ENCODE measurements at places on chromosomes 13 and 19.

GRCh38 chr13:113041293-113041690, 64.3 kb upstream of the F7 start:
- DNase-seq: no peak

DNA sequence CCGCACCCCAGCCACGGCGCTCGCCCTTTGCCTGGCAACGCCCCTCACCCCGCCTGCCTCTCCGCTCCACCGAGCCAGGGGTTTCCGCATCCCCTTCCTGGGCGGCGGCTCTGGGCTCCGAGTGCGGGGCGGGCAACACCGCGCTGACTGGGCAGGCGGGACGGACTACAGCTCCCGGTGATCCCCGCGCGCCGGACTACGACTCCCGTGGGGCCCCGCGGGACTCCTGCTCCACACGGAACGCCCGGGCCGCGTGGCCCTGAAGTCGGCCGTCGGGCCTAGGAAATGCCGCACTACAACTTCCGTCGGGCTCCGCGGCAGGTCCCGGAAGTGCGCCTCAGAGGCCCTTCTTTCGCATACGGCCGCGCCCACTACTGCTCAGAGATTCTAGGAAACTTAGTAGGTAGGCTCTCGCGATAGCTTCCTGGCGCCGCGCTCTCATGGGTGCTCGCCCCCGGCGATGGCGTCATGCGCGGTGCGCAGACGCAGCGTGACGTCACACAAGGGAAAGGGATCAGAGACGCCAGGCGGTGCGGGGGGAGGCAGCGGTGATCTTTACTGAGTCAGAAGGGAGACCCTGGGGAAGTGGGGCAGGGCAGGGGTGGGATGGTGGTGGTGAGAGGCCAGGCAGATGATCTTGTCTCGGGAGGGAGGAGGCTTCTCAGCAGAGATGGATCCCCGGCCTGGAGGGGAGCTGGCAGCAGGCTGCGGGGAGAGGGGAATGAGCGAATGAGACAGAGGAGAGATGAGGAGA, at the start of gene JOSD2:
TSS of gene JOSD2 (minus strand) at position 123 of the 754 bp plus-strand sequence. CDS start 760 bp downstream, outside the sequence.
- peak; percentile 98 for DNase-seq

GRCh38 chr13:20873348-20873747, 29.2 kb downstream of the XPO4 start:
- no peak for DNase-seq

DNA sequence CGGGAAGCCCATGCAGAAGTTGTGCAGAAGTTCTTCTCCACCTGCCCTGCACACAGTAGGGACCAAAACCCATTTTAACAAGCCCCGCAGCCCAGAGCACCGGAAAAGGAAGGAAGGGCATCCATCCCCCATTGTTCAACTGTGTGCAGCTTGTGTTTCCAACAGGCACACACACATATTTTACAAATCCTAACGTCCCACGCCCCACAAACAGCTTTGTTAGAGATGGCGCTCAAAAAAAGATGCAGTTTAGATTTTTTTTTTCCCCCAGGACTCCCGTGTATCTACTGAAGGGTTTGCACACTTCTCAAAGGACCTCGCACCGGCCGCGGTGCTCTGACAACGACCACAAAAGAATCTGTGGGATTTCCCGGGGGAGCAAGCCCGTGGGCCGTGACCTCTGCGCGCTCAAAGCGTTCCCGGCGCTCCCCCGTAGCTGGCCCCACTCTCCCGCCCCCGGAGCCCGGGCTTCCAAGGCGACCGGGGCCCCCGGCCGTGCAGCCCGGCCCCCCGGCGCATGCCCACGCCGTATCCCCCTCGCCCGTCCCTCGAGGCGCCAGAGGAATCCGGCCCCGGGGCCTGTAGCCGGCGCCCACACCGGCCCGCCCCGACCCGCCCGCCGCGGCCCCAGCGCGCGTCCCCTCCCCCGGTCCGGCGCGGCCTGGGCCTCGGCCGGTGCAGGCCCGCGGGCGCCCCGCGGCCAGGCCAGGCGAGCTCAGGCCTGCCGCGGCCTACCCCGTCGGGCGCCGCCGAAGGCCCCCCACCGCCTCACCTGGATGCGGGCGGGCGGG, 523 bp downstream of the ELAVL1 start:
- peak; percentile 31 for DNase-seq

DNA sequence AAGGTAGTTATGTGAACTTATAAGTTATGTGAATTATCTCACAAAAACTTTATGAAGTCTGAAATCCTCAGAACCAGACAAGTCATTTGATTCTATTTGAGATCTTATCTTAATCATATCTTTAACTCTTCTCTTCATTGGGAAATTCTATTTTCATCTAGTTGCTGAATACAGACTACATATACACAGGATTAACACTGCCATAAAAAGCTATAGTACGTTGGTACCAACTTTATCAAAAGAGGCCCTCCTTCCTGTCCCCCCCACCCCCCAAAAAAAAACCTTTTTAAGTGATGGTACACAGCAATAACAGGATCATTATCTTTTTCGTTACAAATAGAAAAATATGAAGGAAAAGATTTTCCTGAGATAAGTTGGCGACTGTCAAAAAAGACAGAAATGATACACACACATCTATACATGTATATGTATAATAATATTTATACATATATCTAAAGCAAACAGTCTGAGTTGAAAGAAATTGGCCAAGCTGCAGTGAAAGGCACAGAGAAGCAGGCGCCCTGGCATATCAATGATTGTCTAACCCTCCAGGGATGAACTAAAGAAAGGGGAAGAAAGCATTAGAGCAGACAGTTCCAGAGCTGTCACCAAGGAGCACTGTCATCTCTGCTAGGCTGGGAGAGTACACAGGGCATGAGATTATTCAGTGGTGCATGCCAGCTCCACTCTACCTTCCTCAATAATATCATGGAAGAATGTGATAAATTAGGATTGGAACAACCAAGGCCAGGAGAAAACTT, 116.7 kb downstream of the KLF12 start:
- no peak for DNase-seq

DNA sequence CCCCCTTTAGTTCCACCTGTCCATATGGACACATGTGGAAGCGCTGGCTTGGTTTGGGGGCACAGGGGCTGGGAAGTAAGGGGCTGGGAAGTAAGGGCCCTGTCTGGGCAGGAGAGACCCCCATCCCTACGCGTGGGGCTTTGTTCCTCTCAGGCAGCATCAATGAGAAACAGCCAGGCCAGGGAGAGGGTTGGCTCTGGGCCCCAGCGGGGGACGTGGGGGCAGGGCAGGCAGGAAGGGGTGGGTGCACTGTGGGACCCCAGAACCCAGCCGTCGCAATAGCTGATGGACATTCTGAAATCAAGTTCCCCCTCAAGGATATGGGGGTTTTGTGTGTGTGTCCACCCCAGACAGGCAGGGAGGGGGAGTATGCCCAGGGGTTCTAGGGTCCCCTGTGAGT, 1.2 kb downstream of the NCAN start:
- DNase-seq: no peak

DNA sequence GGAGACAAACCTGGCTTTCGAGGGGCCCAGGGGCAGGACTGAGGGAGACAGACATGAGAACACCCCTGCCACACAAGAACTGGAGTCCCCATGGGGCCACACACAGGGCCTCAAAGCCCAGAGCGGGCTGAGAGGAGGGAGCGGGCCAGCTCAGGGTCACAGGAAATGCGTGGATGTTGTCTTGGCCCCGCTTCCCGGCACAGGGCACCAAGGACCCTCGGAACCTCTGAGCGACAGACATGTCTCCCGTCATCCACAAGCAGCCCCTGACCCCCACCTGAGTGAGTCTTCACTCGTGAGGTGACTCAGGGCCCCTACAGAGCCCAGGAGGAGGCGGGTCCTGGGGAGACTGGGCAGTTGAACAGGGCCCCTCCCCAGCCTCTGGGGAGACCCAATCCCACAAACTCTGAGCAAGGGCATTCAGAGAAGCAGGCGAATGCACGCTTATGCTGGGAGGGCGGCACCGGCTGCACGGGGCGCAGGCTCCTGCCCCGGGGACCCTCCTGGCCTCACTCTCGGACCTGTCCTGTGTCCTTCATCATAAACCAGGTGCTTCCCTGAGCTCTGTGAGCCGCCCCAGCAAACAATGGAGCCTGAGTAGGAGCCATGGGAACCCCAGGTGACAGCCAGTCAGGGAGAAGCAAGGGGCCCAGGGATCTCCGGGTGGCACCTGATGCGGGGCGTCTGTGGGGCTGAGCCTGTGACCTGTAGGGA, 20.1 kb downstream of the SGTA start:
- DNase-seq: no peak

GRCh38 chr13:94028234-94028633, 451.2 kb downstream of the DCT start:
- DNase-seq: no peak

- peak; percentile 39 for DNase-seq
Measured at GRCh38 chr19:2251106-2252054, 2.3 kb downstream of the AMH start.

DNA sequence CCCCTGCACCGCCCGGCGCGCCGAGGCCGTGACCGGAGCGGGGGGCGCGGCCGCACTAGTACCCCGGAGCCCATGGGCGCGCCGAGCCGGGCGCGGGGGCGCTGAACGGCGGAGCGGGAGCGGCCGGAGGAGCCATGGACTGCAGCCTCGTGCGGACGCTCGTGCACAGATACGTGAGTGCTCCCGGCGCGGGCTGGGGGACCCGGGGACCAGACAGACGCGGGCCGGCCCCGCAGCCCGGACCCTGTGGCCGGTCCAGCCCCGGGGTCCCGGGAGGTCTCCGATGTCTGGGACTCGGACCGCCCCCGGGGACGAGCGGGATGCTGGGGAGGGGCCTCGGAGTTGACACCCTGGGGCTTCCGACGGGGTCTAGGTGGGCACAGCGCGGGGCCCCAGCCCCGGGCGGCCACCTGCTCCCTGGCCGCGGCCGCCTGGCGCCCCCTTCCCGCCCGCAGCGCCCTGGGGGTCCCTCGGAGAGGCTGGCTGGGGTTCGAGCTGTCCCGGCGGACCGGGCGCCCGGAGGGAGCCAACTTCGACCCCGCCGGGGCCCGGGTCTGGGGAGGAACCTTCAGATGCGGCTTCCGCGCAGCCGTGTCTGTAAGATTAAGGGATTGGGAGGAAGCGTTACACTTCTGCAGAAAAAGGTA, 568 bp downstream of the ATP11A start:
- DNase-seq: peak; percentile 45

GRCh38 chr13:110512198-110512740, 49.3 kb downstream of the RAB20 start:
- no peak for DNase-seq
